ENCODE measurements at places on chromosomes 4 and X. TPM values are rescaled to one million over a fixed set of nuclear protein-coding genes. Genes with fewer than 3 reads are reported as not detected.

The PDE5A gene
- 29.4 TPM for total RNA-seq

The SERTM2 gene
- total RNA-seq = not detected

- peak; percentile 59 for DNase-seq
- no peak overlapping the region for H3K27ac ChIP-seq
- no peaks in the 10 kb centered on the region for H3K27me3 ChIP-seq
- no peak overlapping the region for H3K4me3 ChIP-seq
- H3K36me3 ChIP-seq = no peaks in the 10 kb centered on the region
Observed at GRCh38 chrX:24426340-24426913, 38.7 kb upstream of the PDK3 start.

DNA sequence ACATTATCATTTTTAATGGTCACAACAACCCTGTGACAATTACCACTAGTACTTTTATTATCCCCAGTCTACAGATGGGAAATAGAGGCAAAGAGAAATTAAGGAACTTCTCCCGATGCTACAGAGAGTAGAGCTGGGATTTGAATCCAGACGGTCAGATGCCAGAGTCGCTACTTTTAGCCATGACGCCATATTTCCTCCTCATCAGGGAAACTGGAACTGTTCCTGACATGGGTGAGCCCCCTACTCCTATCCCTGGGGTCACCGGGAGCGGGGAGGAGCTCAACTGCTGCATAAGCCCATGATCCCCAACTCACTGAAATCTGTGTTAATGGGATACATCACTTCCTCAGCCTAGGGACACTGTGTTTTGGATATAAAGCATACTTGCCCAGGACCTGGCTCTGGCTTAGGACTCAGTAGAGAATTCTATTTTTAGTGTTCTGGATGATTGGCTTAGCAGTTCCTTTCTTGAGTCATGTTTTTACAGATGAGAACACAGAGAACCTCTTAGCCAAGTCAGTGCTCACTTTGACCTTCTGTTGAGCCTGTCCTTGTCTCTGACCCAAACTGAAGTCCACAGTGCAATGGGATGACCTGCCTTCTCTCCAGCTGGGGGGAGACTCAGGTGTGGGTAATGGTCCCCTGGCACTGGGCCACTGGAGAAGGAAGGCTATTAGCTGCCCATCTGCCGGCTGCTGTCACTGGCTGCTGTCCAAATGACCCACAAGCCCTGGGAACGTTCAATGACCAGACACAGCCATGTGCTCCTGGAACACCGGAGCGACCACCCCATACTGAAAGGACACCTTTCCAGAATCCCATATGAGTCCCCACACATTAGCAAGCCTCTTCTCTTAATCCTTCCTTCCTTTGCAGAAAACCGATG is 90.8 kb upstream of the SHISA3 start:
- no peaks in the 10 kb centered on the region for H3K4me1 ChIP-seq
- peak; percentile 6 for DNase-seq
- H3K27ac ChIP-seq = no peak overlapping the region
- H3K27me3 ChIP-seq = no peaks in the 10 kb centered on the region
- H3K4me3 ChIP-seq = no peak overlapping the region
- H3K36me3 ChIP-seq = no peaks in the 10 kb centered on the region

DNA sequence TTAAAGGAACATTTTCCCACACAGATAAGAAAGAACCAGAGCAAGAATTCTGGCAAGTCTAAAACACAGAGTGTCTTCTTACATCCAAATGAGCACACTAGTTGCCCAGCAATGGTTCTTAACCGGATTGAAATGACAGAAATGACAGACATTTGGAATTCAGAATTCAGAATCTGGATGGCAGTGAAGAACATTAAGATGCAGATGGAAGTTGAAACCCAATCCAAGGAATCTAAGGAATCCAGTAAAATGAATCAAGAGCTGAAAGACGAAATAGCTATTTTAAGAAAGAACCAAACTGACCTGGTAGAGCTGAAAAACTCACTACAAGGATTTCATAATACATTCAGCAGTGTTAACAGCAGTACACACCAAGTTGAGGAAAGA is 21.5 kb downstream of the ANAPC10 start:
- no peak overlapping the region for H3K4me3 ChIP-seq
- H3K36me3 ChIP-seq = peaks cover 36% of the 10 kb centered on the region
- DNase-seq = no peak
- no peak overlapping the region for H3K27ac ChIP-seq
- H3K4me1 ChIP-seq = no peaks in the 10 kb centered on the region

The DRP2 gene
- 0.20 TPM for total RNA-seq

DNA sequence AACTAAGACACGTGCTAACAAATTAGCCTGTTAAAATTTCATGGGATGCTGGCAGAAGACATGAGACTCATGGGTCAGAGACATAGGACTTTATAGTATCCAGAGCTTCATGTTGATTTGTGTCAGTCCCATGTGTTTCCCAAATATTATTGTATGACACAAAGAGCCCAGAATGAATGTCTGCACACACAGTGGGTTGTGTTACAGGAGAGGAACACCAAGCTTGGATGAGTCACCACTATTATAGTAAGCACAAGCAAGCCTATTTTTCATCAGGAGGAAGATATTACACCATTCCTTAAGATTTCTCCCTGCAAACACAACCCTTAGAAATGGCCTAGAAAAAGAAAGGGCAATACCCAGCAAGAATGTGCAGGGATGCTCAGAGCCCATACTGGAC is 15.4 kb downstream of the BBS12 start:
- no peaks in the 10 kb centered on the region for H3K27me3 ChIP-seq
- no peaks in the 10 kb centered on the region for H3K4me1 ChIP-seq
- H3K4me3 ChIP-seq = no peak overlapping the region
- no peak overlapping the region for H3K27ac ChIP-seq

The SMAD1 gene
- total RNA-seq = 24.5 TPM

The FAM156B gene
- total RNA-seq = 9.7 TPM

DNA sequence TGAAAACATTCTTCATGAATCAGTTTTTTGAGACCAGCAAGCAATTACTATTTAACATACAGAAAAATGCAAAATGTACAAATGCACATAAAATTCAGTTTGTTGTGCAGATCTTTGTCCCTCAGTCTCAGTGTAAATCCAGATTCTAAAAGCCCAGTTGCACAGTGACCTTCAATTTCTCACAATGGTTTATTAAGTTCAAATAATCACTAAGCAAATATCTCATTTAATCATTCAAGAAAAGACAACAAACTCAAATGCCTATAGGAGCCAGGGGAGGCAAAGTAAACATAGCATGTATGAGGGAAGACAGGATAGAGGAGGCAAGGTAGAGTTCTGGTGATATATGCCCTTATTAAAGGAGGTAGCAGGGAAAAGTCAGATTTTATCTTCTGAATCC is 82.8 kb downstream of the PPP3CA start:
- H3K4me1 ChIP-seq = no peaks in the 10 kb centered on the region
- no peaks in the 10 kb centered on the region for H3K36me3 ChIP-seq
- H3K4me3 ChIP-seq = no peak overlapping the region
- H3K27me3 ChIP-seq = no peaks in the 10 kb centered on the region
- no peak overlapping the region for H3K27ac ChIP-seq
- DNase-seq = no peak

The PNMA5 gene
- total RNA-seq = 0.29 TPM

DNA sequence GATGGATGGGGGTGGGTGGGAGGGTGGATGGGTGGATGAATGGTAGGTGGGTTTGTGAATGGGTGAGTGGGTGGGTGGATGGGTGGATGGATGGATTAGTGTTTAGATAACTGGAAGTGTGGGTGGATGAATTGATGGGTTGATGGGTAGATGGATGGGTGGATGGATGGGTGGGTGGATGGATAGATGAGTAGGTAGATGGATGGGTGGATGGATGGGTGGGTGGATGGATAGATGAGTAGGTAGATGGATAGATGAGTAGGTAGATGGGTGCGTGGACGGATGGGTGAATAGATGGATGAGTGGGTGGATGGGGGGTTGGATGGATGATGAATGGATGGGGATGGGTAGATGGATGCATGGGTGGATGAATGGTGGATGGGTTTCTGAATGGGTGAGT is 20.3 kb upstream of the ASMTL start:
- no peak overlapping the region for H3K4me3 ChIP-seq
- no peak for DNase-seq
- no peaks in the 10 kb centered on the region for H3K4me1 ChIP-seq
- no peak overlapping the region for H3K27ac ChIP-seq
- H3K36me3 ChIP-seq = no peaks in the 10 kb centered on the region

GRCh38 chr4:22957774-22958309 is 265.1 kb downstream of the GBA3 start:
- H3K4me1 ChIP-seq = no peaks in the 10 kb centered on the region
- no peak overlapping the region for H3K27ac ChIP-seq
- no peaks in the 10 kb centered on the region for H3K27me3 ChIP-seq
- no peaks in the 10 kb centered on the region for H3K36me3 ChIP-seq
- no peak overlapping the region for H3K4me3 ChIP-seq

The HPGDS gene
- total RNA-seq = not detected

DNA sequence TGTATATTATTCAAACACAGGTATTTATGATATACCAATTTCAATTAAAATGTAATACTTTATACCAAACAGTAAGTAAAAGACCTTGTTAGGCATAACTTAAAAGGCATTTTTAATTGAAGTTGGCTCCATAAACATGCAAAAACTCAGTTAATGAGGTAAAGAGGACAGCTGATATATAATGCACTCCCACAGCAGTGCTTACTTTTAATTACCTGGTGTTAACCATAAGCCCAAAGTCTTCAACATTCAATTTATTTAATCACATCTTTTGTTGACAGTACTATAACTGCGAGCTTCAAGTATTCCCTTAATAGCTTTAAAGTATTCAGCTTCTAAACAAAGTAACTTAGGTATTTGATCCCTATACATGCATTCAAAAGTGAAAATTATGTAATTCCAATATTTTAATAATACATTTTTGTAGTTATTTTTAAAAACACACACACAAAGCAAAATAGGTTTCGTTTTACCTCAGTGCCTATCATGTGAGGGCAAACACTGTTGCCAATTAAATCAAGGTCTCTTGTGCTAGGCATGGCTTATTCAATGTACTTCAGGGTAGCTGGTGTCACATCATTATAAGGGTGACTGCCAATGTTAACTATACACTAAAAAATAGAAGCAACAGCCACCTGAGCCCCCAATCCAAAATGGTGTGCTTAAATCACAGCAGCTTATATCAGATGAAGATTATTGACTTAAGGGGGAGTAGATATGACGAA is 197.1 kb downstream of the LRBA start:
- H3K27ac ChIP-seq = no peak overlapping the region
- H3K27me3 ChIP-seq = no peaks in the 10 kb centered on the region
- H3K4me3 ChIP-seq = no peak overlapping the region
- peaks cover 10% of the 10 kb centered on the region for H3K4me1 ChIP-seq

The ANXA10 gene
- total RNA-seq = not detected

- H3K4me1 ChIP-seq = peaks cover 2% of the 10 kb centered on the region
- DNase-seq = no peak
- no peak overlapping the region for H3K4me3 ChIP-seq
- no peaks in the 10 kb centered on the region for H3K36me3 ChIP-seq
- no peaks in the 10 kb centered on the region for H3K27me3 ChIP-seq
- H3K27ac ChIP-seq = no peak overlapping the region
Observed at GRCh38 chr4:54055494-54055893, 8.9 kb downstream of the CHIC2 start.

- no peaks in the 10 kb centered on the region for H3K4me1 ChIP-seq
- no peak overlapping the region for H3K27ac ChIP-seq
- H3K36me3 ChIP-seq = no peaks in the 10 kb centered on the region
- DNase-seq = peak; percentile 43
- no peak overlapping the region for H3K4me3 ChIP-seq
Observed at GRCh38 chr4:3331511-3332394, 38.9 kb downstream of the RGS12 start.

- no peak for DNase-seq
- no peak overlapping the region for H3K27ac ChIP-seq
- H3K36me3 ChIP-seq = no peaks in the 10 kb centered on the region
- peaks cover 9% of the 10 kb centered on the region for H3K4me1 ChIP-seq
Observed at GRCh38 chr4:52260514-52261210, 209.6 kb downstream of the SPATA18 start.

- no peaks in the 10 kb centered on the region for H3K36me3 ChIP-seq
- H3K27ac ChIP-seq = no peak overlapping the region
- no peak overlapping the region for H3K4me3 ChIP-seq
- no peaks in the 10 kb centered on the region for H3K27me3 ChIP-seq
Observed at GRCh38 chr4:148834804-148835631, 392.8 kb upstream of the NR3C2 start.

GRCh38 chrX:154348114-154348531 is 26.3 kb downstream of the FLNA start:
- DNase-seq = no peak
- H3K27me3 ChIP-seq = no peaks in the 10 kb centered on the region
- H3K36me3 ChIP-seq = peaks cover 36% of the 10 kb centered on the region
- no peak overlapping the region for H3K4me3 ChIP-seq
- H3K4me1 ChIP-seq = no peaks in the 10 kb centered on the region

- H3K4me3 ChIP-seq = no peak overlapping the region
- H3K36me3 ChIP-seq = no peaks in the 10 kb centered on the region
- DNase-seq = no peak
- H3K4me1 ChIP-seq = no peaks in the 10 kb centered on the region
- no peak overlapping the region for H3K27ac ChIP-seq
Observed at GRCh38 chrX:23525531-23525930, 141.8 kb upstream of the PRDX4 start.

The NPY1R gene
- total RNA-seq = 11.8 TPM

GRCh38 chr4:187996502-187997177 is 1.1 kb downstream of the ZFP42 start:
- peak; percentile 90 for DNase-seq
- H3K4me3 ChIP-seq = no peak overlapping the region
- no peaks in the 10 kb centered on the region for H3K36me3 ChIP-seq

GRCh38 chr4:54723820-54724219 is 66.1 kb downstream of the KIT start:
- no peak overlapping the region for H3K4me3 ChIP-seq
- no peaks in the 10 kb centered on the region for H3K27me3 ChIP-seq
- H3K27ac ChIP-seq = no peak overlapping the region
- DNase-seq = no peak

- H3K27me3 ChIP-seq = no peaks in the 10 kb centered on the region
- H3K36me3 ChIP-seq = no peaks in the 10 kb centered on the region
- no peak overlapping the region for H3K4me3 ChIP-seq
- no peaks in the 10 kb centered on the region for H3K4me1 ChIP-seq
- DNase-seq = no peak
- H3K27ac ChIP-seq = no peak overlapping the region
Observed at GRCh38 chr4:99117876-99118693, 26.0 kb downstream of the ADH4 start.

GRCh38 chr4:2570551-2571222 is 34.2 kb downstream of the FAM193A start:
- no peak for DNase-seq
- H3K36me3 ChIP-seq = peaks cover 16% of the 10 kb centered on the region
- no peaks in the 10 kb centered on the region for H3K4me1 ChIP-seq
- no peaks in the 10 kb centered on the region for H3K27me3 ChIP-seq

GRCh38 chr4:185693548-185694215 is 118.3 kb downstream of the SORBS2 start:
- DNase-seq = no peak
- no peaks in the 10 kb centered on the region for H3K27me3 ChIP-seq
- H3K4me3 ChIP-seq = no peak overlapping the region
- peaks cover 9% of the 10 kb centered on the region for H3K4me1 ChIP-seq
- no peak overlapping the region for H3K27ac ChIP-seq

DNA sequence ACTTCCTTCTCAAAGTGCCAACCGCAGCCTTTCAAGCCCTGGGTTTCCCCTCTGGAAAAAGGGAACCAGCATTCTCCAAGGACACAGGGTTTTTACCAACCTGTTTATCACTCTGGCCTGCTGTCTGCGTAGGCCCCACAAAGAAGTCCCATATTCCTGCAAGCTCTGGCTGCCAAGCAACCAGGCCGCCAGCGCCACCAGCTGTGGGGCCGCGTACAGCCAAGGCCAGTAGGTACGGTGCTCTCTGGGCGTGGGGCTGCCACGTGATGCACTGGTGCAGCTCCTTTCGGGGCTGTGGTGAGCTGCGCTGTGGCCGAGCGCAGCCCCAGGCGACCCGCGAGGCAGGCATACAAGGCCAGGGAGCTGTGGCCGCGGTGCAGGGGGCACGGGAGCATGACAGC is 22.1 kb downstream of the LUZP4 start:
- H3K27ac ChIP-seq = no peak overlapping the region
- peak; percentile 96 for DNase-seq
- H3K4me1 ChIP-seq = no peaks in the 10 kb centered on the region
- H3K36me3 ChIP-seq = no peaks in the 10 kb centered on the region

All from endodermal cell (in vitro differentiated cells).